Posterior cingulate gyrus (tissue), 11 donors: ENCODE measurements at places on chromosomes 7 and 10.

DNA sequence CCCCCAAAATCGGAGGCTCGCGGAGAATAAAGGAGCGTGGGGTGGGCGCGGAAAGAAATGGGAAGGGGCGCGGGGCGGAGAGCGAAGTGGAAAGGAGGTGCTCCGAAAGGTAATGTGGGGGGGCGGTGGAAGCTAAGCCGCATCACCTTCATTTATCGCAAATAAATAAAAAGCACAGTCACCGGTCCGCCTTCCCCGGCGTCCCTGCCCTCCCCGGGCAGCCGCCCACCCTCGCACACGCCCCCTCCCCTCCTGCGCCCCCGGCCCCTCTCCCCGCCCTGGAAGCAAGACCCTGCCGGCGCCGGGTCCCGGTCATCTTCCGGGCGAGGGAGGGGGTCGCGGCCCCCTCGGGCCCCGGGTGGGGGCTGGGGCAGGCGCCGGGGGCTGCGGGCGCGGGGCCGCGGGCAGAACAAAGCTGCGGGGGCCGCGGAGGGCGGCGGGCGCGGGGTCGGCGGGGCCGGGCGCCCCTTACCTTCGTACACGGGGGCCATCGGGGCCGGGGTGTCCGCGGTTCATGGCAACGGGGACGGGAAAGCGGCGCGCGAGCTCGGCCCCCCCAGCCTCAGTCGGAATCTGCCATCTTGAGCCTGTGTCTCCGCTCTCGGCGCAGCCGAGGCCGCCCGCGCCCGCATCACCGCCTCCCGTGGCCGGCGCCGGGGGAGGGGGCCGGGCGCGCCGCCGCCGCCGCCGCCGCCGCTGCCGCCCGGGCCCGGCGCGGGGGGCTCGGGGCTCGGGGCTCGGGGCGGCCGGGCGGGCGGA is 486 bp downstream of the HIPK2 start:
- no peak for DNase-seq

GRCh38 chr10:24681572-24682088 is 42.1 kb downstream of the ARHGAP21 start:
- DNase-seq = no peak

- no peak for DNase-seq
Observed at GRCh38 chr7:79452495-79453265, 787 bp downstream of the MAGI2 start.

GRCh38 chr7:130781346-130781745 is 47.3 kb upstream of the KLF14 start:
- DNase-seq = no peak

DNA sequence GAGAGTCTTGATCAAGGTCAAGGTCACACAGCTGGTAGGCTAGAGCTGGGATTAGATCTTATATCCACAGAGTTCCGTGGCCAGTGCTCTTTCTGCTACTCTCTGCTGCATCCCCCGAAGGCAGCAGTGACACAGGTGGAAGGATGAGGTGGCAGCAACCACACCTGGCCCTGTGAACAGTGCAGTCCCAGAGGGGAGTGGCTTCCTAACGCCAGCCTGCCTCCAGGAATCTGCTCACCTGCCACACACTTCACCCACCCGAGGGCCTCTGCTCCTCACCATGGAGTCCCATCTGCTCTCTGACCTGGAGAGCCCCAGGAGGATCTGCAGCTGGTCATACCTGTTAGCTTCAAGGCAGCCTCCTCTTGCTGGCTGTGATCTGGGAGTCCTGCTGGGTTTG is 484.2 kb downstream of the PLXNA4 start:
- no peak for DNase-seq

DNA sequence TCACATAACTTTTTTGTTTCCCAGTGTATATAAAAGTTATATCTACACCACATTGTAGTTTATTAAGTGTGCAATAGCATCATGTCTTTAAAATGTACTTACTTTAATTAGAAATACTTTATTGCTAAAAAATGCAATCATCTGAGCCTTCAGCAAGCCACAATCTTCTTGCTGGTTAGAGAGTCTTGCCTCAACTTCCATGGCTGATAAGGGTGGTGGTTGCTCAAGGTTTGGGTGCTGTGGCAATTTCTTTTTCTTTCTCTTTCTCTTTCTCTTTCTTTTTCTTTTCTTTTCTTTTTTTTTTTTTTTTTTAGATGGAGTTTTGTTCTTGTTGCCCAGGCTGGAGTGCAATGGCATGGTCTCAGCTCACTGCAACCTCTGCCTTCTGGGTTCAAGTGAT is 360.0 kb downstream of the MAGI2 start:
- DNase-seq = no peak

GRCh38 chr10:29117781-29118180 is 171.1 kb upstream of the LYZL1 start:
- no peak for DNase-seq
